ENCODE measurements at places on chromosomes 16 and 17.

DNA sequence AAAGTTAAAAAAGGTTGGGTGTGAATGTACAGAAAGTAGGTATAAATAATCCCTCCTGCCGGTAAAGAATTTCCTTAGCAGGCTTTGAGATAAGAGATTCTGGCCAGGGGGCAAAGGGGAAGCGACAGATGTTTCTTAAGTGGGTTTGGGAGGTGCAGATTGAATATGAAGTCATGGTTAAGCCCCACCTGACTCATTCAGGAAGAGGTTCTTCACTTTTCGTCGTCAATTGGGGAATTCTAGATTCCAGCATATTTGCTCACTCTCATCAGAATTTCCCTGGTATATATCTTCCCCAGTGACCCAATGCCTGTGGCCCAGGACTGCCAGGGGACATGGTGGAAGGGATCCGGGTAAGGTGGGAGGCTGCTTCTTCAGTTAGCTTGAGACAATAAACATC, 127.8 kb downstream of the CPPED1 start:
- DNase-seq = no peak

GRCh38 chr17:48541036-48541576, 3.8 kb downstream of the HOXB2 start:
- DNase-seq = no peak

GRCh38 chr17:57142925-57143324, 57.9 kb downstream of the AKAP1 start:
- no peak for DNase-seq

- no peak for DNase-seq
These were observed 500.8 kb downstream of the MAF start for GRCh38 chr16:79099716-79100115.

- DNase-seq = no peak
These were observed 893 bp downstream of the GINS2 start for GRCh38 chr16:85687651-85688471.
